Endothelial cell of umbilical vein (primary cell): ENCODE measurements at places on chromosomes 2 and 18. TPM values are rescaled to one million over a fixed set of nuclear protein-coding genes. Genes with fewer than 3 reads are reported as not detected.

DNA sequence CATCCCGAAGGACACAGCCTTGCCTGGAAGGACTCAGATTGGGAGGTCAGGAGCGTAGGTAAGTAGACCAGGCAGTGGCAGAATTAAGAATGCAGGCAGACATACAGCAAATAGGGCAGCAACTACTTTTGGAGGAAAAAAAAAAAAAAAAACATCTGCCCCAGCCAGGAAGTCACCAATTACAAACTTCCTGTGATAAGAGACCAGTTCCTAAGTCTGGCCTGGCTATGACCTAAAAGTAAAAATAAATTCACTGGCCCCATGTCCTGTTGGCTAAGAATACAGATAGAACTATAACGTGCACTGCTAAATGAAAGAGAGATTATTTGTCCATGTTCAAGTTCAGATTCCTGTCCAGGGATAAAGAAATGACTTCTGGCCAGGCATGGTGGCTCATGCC lies 45.2 kb upstream of the NOSTRIN start:
- DNase-seq, result peak; percentile 70
- no peaks in the 10 kb centered on the region for H3K27me3 ChIP-seq
- no peak overlapping the region for H3K4me3 ChIP-seq
- H3K4me1 ChIP-seq, result peaks cover 14% of the 10 kb centered on the region
- H3K36me3 ChIP-seq, result no peaks in the 10 kb centered on the region

GRCh38 chr2:21057097-21057496 lies 13.2 kb upstream of the APOB start:
- no peak for DNase-seq
- H3K27me3 ChIP-seq, result peaks cover 4% of the 10 kb centered on the region
- no peaks in the 10 kb centered on the region for H3K4me1 ChIP-seq
- H3K4me3 ChIP-seq, result no peak overlapping the region

GRCh38 chr2:47656715-47657600 lies 126.0 kb upstream of the MSH6 start:
- no peaks in the 10 kb centered on the region for H3K4me1 ChIP-seq
- no peaks in the 10 kb centered on the region for H3K36me3 ChIP-seq
- H3K27ac ChIP-seq, result no peak overlapping the region
- H3K27me3 ChIP-seq, result no peaks in the 10 kb centered on the region

POTEC gene
- total RNA-seq, result not detected in 2 replicates

GRCh38 chr2:202406445-202406978 lies 30.4 kb downstream of the BMPR2 start:
- DNase-seq, result no peak
- H3K36me3 ChIP-seq, result no peaks in the 10 kb centered on the region
- no peaks in the 10 kb centered on the region for H3K27me3 ChIP-seq
- H3K27ac ChIP-seq, result no peak overlapping the region
- no peak overlapping the region for H3K4me3 ChIP-seq

DNA sequence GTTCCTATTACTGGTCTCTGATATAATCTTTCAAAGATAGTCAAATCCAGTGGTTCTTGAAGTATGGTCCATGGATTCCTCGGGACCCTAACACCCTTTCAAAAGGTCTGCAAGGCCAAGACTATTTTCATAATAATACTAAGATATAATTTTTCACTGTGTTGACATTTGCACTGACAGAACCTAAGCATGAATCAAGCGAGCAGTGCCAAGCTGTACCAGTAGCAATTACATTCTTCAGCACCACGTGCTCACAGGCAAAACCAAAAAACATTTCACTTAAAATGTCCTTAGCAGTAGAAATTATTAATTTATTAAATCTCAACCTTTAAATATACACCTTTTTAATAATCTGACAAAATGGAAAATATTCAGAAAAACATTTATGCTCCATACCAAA lies 59.1 kb downstream of the EIF2AK3 start:
- H3K4me1 ChIP-seq, result no peaks in the 10 kb centered on the region
- H3K4me3 ChIP-seq, result no peak overlapping the region
- no peak overlapping the region for H3K27ac ChIP-seq
- peaks cover 3% of the 10 kb centered on the region for H3K36me3 ChIP-seq

MYO7B gene
- 0.09 TPM in 1 of 2 replicates, not detected in the other for total RNA-seq
